ENCODE measurements at places on chromosomes 2 and 18. TPM values are rescaled to one million over a fixed set of nuclear protein-coding genes. Genes with fewer than 3 reads are reported as not detected.

The SFXN5 gene
- total RNA-seq = 7.0 TPM

The ECEL1 gene
- not detected for total RNA-seq

DNA sequence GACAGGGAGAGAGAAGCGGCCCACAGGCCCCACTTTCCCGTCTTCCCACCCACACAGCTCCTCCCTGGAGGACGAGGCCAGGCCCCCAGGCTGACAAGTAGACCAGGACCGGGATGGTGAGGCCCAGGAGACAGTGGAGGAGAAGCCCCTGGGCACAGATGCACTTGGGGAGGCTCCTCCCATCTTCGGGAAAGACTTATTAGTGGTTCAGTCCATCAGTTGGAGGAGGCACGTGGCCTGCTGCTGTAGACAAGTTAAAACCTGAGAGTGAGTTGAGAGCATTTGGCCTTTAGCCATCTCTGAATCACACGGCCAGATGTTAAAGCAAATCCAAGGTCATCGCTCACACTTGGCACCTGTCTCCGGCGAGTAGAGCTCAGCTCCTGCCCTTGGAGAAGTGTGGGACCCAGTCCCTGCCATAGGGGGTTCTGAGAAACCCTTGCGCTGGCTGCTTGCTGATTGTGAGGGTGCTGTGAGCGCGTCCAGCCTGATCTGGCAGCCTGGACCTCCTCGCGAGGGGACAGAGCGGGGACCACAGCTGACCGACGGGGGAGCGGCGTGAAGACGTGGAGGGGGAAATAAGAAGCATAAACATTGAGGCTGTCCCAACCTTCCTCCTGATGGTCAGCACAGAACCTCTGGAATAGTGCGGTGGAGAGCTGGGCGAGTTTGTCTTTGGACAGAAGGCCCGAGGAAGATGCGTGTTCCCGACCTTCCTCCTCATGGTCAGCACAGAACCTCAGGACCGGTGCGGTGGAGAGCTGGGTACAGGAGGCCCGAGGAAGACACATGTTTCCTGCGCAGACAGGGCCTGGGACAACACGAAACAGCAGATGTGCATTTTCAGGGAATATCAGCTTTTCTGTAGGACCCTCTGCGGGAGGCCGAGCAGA lies 24.7 kb upstream of the ALLC start:
- no peak overlapping the region for H3K4me3 ChIP-seq
- H3K4me1 ChIP-seq = no peaks in the 10 kb centered on the region
- H3K27ac ChIP-seq = no peak overlapping the region
- no peak for DNase-seq
- no peaks in the 10 kb centered on the region for H3K27me3 ChIP-seq
- no peaks in the 10 kb centered on the region for H3K36me3 ChIP-seq

GRCh38 chr2:37085731-37086147 lies 1.4 kb downstream of the GPATCH11 start:
- DNase-seq = no peak
- peaks cover 31% of the 10 kb centered on the region for H3K4me1 ChIP-seq
- H3K27me3 ChIP-seq = no peaks in the 10 kb centered on the region
- no peak overlapping the region for H3K4me3 ChIP-seq
- H3K36me3 ChIP-seq = peaks cover 22% of the 10 kb centered on the region

DNA sequence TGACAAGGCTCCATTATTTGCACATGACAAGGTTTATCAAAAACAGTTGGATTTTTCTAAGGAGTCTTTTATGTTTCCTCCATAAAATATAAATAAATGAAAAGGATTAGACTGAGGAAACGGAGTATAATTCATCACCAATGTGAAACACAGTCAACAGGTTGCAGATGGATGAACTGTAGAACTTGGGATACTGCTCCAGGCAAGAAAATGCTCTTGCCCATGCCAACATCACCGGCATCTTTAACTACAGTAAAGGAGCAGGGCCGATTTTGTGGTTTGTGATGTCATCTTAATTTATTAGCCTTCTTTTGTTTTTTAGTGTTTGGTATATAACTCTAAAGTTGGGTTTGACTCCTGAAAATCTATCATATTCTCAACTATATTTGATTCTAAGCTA lies 577.3 kb downstream of the EPHA4 start:
- no peak for DNase-seq
- H3K4me3 ChIP-seq = no peak overlapping the region
- no peak overlapping the region for H3K27ac ChIP-seq
- no peaks in the 10 kb centered on the region for H3K4me1 ChIP-seq

DNA sequence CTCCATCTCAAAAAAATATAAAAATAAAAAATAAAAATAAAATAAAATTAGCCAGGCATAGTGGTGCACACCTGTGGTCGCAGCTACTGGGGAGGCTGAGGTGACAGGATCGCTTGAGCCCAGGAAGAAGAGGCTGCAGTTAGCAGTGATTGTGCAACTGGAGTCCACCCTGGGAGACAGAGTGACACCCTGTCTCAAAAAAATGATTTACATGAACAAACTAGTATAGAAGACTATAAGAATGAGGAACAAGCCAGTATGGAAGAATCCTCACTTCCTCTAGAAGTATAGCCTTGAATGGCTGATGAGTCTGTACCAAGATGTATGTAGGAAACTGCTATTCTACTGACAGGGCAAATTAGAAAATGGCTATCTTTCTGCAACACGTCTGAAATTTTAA lies 10.9 kb downstream of the YES1 start:
- H3K4me3 ChIP-seq = no peak overlapping the region
- no peak for DNase-seq
- peaks cover 43% of the 10 kb centered on the region for H3K4me1 ChIP-seq
- peaks cover 11% of the 10 kb centered on the region for H3K36me3 ChIP-seq

DNA sequence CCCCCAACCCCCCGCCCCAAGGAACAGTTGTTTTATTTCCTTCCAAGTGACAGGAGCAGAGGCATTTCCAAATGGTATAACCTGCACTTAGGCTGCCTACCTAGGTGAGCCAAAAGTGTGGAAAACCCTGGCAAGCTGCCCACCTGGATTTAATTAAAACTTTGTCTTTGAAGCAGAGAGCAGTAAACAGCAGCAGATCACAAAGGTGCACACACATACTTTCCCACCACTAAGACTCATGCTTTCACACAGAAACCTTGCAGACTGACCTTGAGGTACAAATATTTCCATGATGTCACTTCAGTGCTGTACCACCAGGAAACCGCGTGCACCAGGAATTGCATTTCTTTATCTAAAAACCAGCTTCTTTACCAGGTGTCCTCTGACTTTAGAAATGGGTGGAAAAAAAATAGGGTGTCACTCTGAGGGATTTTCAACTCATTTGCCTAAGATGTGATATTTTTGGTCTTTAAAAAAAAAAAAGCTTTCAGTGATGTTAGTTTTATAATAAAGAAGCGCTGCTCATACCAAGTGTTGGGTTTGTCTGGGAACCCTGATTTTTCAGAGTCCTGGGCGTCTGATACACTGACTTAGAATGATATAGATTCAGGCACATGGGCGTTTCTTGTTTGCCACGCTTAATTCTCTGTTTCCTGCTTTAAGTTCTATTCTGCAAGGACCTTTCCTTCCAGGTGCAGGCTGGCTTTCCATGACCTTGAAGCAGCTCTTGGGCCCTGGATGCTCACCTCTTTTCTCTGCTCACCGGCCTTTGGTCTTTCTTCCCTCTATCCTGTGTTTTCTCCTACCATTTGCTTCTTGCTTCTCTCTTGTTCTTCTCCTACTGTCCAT lies 70.7 kb upstream of the BCL2L11 start:
- H3K4me3 ChIP-seq = no peak overlapping the region
- DNase-seq = no peak
- H3K36me3 ChIP-seq = no peaks in the 10 kb centered on the region

- DNase-seq = no peak
- no peak overlapping the region for H3K27ac ChIP-seq
- no peaks in the 10 kb centered on the region for H3K36me3 ChIP-seq
Measured at GRCh38 chr2:199388728-199389268, 68.9 kb downstream of the SATB2 start.

The EGR4 gene
- not detected for total RNA-seq

- no peak overlapping the region for H3K4me3 ChIP-seq
- no peak for DNase-seq
- peaks cover 6% of the 10 kb centered on the region for H3K4me1 ChIP-seq
- H3K27ac ChIP-seq = no peak overlapping the region
- no peaks in the 10 kb centered on the region for H3K27me3 ChIP-seq
Measured at GRCh38 chr18:76842837-76843530, 20.6 kb downstream of the ZNF236 start.

DNA sequence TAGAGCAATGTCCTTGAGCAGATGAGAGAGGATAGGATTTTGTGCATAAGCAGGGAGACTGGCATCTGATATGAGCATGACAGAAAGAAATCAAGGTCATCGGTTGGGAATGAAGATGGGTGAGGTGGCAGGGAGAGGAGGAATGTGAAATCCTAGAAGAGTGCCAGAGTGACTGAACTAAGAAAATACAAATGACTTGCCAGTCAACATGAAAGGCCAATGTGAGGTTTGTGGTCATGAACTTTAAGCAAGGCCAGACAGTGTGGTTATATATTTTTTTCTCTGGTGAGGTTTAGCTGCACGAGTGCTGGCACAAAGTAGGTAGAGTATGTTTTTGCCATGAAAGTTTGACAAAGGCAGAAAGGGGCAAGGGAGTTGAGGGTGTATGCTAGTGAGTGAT lies 21.2 kb downstream of the QPCT start:
- no peaks in the 10 kb centered on the region for H3K36me3 ChIP-seq
- no peak overlapping the region for H3K27ac ChIP-seq
- H3K27me3 ChIP-seq = peaks cover 55% of the 10 kb centered on the region
- H3K4me1 ChIP-seq = no peaks in the 10 kb centered on the region

DNA sequence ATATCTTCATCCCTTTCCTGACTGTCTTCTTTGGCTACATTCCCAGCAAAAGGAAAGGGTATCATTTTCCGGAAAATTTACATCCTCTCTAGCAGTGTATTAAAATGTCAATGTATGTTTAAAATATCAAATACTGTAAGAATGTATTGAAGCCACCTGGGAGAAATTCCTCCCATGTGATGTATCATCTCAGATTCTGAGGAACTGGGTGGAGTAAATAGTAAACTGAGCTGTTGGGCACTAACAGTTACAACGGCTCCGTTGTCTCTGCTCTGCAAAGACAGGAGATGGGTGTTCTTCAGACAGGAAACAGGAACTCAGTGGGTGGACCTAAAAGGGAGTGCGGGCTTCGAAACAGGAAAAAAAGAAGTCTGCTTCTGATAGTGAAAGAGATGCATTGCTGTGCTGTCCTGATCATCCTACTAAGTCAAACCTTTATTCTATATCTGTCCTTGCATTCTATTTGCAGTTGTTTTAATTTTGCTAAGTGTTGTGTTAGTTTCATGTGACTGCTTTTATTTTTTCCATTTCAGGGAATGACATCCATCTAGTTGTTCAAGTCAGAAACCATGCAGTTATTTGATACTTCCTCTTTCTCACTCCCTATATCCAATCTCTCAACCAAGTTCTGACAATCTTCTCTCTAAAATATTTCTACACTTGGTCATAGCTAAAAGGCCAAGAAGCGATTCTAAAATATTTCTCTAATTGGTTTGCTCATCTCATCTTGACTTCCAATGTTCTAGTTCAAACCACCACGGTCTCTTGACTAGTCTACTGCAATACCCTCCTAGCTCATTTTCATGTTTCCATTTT lies 19.4 kb downstream of the DOK1 start:
- H3K27ac ChIP-seq = peak overlapping the region; percentile 67
- H3K4me1 ChIP-seq = peaks cover 33% of the 10 kb centered on the region
- peaks cover 12% of the 10 kb centered on the region for H3K36me3 ChIP-seq
- no peaks in the 10 kb centered on the region for H3K27me3 ChIP-seq

DNA sequence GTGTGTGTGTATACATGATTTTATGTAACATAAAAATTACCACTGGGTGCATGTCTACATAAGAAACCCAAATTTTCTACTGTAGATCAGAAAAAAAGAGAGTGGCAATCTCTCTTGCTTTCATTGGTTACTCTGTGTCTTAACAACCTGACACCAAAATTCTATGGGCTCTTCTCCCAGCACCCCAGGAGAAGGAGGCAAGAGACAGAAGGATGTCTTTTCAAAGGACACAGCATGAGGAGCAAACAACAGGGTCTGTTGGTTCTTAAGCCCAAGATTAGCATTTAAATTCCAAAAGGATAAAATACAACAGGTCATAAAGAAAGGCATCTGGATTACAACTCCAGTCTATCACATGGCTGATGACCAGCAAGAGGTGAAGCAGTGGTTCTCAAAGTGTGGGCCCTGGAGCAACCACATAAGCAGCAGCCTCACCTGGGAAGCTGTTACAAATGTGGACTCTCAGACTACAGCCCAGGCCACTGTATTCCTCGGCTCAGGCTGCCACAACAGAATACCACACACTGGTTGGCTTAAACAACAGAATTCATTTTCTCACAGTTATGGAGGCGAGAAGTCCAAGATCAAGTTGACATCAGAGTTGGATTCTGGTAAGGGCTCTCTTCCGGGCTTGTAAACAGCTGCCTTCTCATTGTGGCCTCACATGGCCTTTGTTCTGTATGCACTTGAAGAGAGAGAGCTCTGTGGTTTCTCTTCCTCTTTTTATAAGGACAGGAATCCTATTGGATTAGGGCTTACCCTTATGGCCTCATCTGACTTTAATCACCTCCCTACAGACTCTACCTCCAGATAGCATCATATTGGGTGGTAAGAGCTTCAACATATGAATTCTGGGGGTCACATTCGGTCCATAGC lies 79.8 kb upstream of the RNF152 start:
- H3K27ac ChIP-seq = no peak overlapping the region
- no peak overlapping the region for H3K4me3 ChIP-seq
- H3K27me3 ChIP-seq = no peaks in the 10 kb centered on the region
- H3K4me1 ChIP-seq = peaks cover 27% of the 10 kb centered on the region
- peaks cover 6% of the 10 kb centered on the region for H3K36me3 ChIP-seq

The HS1BP3 gene
- total RNA-seq = 14.4 TPM

- H3K36me3 ChIP-seq = no peaks in the 10 kb centered on the region
- no peak for DNase-seq
- no peaks in the 10 kb centered on the region for H3K27me3 ChIP-seq
- no peaks in the 10 kb centered on the region for H3K4me1 ChIP-seq
Measured at GRCh38 chr2:5401115-5401657, 291.0 kb upstream of the SOX11 start.

The TUBB8B gene
- not detected for total RNA-seq

- DNase-seq = no peak
- H3K27ac ChIP-seq = no peak overlapping the region
- no peaks in the 10 kb centered on the region for H3K36me3 ChIP-seq
Measured at GRCh38 chr2:131419441-131419840, 55.5 kb upstream of the RAB6D start.

DNA sequence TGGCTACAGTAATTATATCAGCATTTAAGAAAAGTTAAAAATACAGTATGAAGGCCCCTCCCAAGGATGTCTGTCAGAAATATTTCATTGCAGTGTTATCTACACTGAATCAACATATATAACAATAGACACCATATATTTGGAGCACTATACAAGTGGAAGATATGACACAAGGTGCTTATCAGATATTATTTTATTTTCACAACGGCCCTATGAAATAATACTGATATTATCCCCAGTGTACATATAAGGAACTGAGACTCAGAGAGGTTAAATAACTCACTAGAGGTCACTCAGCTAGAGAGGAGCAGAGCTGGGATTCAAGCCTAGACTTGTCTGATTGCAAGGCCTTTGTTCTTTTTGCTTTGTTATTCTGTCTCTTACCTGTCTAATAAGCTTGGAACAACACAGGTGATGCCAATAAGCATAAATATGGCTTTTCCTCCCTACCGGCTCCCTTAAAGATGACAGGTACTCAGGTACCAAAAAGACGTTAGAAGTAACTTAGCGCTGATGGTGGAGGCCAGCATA lies 4.7 kb upstream of the SLC40A1 start:
- no peak for DNase-seq
- no peak overlapping the region for H3K4me3 ChIP-seq

Measured in activated CD4-positive, alpha-beta T cell treated with anti-CD3 and anti-CD28 coated beads, Interleukin-2, amount 10 ng/mL, durations not matched to agents 7 days and 5 days (primary cell).